Keratinocyte (primary cell): ENCODE measurements at places on chromosomes 3 and 15. TPM values are rescaled to one million over a fixed set of nuclear protein-coding genes. Genes with fewer than 3 reads are reported as not detected.
A peak's percentile ranks its signal among the peaks of the same experiment; 100 is the strongest.

- no peak for DNase-seq
These were observed 654.4 kb upstream of the NAALADL2 start for GRCh38 chr3:174204765-174205164.

DNA sequence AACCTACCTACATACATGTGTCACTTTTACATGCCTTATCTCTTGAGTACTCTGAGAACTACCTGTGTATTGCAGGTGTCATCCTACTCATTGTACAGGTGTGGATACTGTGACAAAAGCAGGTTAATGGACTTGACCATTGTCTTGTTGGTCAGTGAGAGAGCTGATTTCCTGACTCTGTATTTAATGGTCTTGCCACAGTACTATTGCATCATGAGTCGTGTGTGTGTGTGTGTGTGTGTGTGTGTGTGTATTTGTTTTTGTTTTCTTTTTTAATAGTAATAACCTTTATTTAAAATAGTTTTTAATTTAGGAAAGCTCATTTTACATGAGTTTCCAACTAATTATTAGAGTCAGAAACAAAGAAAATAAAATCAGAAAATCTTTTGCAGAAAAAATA is 7.7 kb downstream of the SELENOT start:
- DNase-seq: no peak

The SLC6A1 gene
- not detected in 3 replicates for polyA plus RNA-seq

DNA sequence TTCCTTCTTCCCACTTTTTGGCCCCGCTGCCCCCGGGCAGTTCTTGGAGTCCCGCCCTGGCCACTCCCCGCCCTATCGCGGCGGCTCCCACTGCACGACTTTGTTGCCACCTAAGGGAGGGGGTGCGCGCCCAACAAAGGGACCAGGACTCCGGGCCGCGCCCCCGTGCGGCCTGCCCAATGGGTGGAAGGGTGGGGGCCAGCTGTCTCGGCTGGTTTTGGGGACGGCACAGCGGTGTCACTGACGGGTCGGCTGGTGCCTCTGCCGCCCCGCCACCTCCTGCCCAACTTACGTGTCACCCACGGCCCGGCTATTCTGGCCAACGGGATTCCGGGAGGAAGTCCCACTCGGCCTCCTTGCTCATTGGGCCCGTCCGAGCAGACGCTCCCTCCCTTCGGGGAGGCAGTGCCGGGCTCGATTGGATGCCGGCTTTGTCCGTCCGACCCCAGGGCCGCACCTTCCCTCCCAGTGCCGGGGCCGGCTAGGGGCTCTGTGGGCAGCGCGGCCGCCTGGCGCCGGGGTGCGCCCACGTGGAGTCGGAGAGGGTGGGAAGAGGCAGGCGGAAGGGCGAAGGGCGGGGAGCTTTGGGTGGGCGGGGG is at the start of gene GOLIM4:
GOLIM4 (minus strand) TSS at position 314 of the 599 bp plus-strand sequence. CDS start 639 bp downstream, outside the sequence.
- peak; percentile 67 for DNase-seq

The CD86 gene
- 2.9 to 6.9 TPM (median 6.1 TPM) in 3 replicates for polyA plus RNA-seq

The ECT2 gene
- polyA plus RNA-seq: 16.3 to 34.2 TPM (median 18.6 TPM) in 3 replicates

The FBXO40 gene
- polyA plus RNA-seq: not detected in 3 replicates

GRCh38 chr15:52415628-52416027 is 113.1 kb downstream of the MYO5A start:
- DNase-seq: no peak

- DNase-seq: no peak
These were observed 30.2 kb downstream of the TSPAN3 start for GRCh38 chr15:77040673-77041072.

GRCh38 chr15:68479870-68480269 is 47.9 kb upstream of the ITGA11 start:
- DNase-seq: no peak

- DNase-seq: no peak
These were observed 149.9 kb downstream of the NEK10 start for GRCh38 chr3:27219127-27219845.

The ANKDD1A gene
- polyA plus RNA-seq: 0.53 to 1.1 TPM (median 0.96 TPM) in 3 replicates
